Stimulated activated CD4-positive, alpha-beta T cell treated with anti-CD3 and anti-CD28 coated beads, Interleukin-2, amount 100 ng/mL, for 24 hours (primary cell): ENCODE measurements at places on chromosomes 3 and 15.

GRCh38 chr3:51538115-51538458 lies 432 bp upstream of the RAD54L2 start:
- DNase-seq = no peak

DNA sequence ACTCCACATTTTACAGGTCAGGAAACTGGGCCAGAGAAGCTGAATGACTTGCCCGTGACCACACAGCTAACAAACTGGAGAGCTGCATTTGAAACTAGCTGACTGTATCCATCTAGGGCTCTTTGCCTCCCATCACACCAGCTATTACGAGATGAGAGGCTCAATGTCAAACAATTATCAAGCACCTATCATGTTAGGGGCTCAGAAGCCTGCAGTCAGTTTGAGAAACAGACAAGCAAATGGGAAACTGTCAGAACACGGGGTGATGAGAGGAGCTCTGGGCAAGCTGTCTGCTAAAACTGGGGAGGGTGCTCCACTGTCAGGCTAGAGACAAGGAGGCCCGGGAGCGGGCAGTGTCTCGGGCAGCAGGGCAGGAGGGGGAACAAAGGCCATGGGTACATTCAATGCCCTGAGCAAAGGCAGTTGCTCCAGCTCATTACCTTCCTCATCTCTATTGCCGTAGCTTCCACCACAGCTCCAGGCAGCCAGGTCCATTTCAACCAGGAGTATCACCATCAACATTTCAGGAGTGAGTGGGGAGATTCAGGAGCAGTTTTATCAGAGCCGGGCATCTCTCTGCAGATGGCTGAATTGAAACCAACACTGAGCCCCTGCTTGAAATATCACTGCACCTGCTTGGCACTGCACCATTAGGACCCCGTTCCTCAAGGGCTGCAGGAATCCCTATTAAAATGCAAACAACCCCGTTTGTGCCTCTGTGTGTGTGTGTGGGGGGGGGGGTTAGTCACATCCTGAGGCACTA lies 122.6 kb downstream of the RAB11A start:
- DNase-seq = no peak

GRCh38 chr3:13193320-13194284 lies 120.4 kb upstream of the IQSEC1 start:
- DNase-seq = no peak

DNA sequence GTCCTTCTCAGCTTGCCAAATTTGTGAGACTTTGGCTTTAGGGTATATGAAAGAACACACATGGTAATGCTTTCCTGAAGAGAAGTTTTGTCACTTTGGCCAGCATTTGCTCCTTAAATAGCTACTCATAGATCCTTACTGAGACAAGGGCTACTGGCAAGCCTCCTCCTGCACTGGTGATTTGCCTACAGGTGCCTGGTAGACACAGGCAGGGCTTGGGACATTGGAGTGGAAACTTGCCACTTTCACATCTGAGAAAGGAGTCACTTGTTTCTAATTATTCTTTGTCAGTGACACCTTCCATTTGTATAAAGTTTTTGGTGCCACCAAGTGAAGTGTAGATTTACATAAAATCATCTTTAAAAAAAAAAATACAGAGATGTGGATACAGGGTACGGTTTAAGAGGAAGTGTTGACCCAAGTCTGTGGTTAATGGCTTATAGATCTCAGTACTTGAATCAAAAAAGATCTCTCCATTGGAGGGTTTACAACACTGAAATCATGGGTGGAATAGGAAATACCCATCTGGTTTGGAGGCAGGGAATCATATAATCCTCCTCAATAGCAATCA lies 132.8 kb upstream of the GADL1 start:
- DNase-seq = no peak

DNA sequence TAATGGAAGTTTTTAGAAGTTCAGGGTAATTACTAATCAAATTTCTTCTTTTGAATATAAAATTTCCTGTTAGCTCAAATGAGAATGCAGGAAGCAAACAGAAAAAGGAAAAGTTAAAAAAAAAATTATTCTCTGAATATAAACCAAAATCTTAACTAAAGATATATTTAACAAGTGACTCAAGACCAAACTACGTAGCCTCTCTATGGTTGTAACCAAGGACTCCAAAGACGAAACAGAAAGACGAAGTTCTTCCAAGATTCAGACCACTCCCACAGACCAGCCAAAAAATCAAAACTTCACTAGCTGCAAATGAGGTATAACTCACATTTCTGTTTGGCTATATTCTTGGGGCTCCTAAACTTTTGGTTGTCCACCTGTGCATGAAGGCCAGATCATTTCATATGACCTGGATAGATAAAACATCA lies 846.5 kb upstream of the ALCAM start:
- DNase-seq = no peak

DNA sequence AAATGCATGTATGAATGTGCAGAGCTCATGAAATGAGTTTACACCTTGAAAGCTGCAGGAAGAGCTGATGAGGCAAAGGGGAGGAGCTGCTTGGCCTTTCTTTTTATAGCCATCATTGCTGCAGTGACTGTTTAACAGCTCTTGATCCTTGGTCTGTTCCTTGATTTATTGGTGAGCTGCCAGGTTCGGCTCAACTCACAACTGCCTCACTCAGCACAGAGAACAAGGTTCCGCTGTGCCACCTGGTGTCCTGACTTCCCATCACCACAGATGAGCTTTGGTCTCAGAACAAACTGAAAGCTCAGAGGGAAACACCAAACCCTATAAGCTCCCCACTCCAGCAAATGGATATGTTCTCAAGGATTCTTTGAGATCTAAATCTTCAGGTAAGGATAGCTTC lies 626.1 kb downstream of the MAGI1 start:
- no peak for DNase-seq

- no peak for DNase-seq
Observed at GRCh38 chr15:32743411-32744140, 25.8 kb downstream of the GREM1 start.

DNA sequence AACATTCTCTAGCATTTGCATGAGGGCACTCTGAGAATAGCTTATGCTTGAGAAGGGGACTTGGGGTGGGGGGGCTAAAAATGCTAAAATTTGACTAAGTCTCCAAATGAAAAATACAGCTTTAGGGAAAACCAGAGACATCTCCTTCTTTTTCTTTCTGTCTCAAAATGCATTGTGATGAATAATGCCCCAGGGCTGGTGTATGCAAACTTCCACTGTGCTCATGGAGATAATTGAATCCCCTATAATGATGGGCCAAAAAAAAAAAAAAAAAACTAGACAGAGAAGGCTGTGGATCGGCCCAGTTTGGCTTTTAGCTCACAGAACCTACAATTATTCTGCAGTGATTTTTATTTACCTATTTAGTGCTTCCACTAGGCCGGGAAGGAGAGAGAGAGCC lies 147.9 kb upstream of the RORA start:
- no peak for DNase-seq

- peak; percentile 71 for DNase-seq
Observed at GRCh38 chr3:169668957-169669741, 5.6 kb upstream of the MECOM start.

DNA sequence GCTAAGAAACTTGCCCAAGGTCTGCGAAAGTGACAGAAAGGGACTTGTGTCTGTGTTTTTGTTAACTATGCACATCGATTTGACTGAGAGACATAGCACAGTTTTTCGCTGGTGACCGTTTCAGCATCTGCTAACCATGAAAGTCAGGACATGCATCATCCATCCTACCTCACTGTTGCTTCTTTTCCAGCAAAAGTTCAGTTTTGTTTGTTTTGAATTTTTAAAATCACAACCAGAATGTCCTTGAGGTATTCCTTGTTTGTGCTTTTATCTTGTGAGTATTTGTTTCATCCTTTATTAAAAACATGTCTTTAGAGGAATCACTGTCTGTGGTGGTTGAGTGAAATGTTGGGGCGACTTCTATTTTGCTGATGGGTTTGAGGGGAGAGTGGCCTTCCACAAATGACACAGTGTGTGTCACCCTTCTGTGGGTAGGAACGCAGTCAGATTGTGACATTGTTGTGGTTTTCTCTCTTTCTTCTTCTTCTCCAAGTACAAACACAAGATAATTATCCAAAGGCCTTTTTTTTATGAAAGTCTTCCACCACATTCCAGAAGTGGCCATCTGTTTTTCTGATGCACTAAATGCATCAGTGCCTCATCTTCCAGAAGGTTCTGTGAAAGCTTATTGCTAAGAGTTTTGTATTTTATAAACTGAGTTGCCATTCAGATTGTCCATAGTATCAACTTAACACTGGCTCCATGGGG lies 214.4 kb upstream of the NR2E3 start:
- DNase-seq = no peak

- no peak for DNase-seq
Observed at GRCh38 chr3:1734494-1735122, 364.1 kb upstream of the CNTN4 start.

GRCh38 chr3:33030246-33030645 lies 66.7 kb downstream of the GLB1 start:
- DNase-seq = no peak

GRCh38 chr3:194465246-194465645 lies 21.6 kb downstream of the ATP13A3 start:
- DNase-seq = no peak

GRCh38 chr3:66922058-66922457 lies 76.0 kb upstream of the KBTBD8 start:
- no peak for DNase-seq

GRCh38 chr3:46923559-46924350 lies 46.2 kb downstream of the PTH1R start:
- DNase-seq = peak; percentile 42

DNA sequence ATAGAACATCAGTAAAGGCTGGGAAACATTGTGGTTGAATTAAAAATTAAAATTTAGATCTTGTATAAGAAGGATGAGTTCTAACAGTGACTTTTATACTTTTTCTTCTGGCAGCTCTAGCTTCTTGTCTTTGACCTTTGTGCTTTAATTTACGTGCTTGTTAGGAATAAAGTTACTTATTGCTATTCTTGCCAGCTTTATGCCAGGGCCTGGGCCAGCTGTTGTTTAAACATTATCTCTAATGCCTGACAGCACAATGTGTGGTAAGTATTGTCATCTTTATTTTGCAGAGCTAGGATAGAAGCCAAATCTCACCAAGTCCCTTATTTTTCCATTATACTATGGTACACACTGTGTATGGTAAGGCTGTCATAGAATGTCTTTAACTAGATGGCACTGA lies 766.7 kb upstream of the GOLIM4 start:
- no peak for DNase-seq

GRCh38 chr3:184306341-184306972 lies 7.4 kb downstream of the PSMD2 start:
- no peak for DNase-seq

- DNase-seq = no peak
Observed at GRCh38 chr3:52237006-52237656, 1.8 kb downstream of the TWF2 start.

DNA sequence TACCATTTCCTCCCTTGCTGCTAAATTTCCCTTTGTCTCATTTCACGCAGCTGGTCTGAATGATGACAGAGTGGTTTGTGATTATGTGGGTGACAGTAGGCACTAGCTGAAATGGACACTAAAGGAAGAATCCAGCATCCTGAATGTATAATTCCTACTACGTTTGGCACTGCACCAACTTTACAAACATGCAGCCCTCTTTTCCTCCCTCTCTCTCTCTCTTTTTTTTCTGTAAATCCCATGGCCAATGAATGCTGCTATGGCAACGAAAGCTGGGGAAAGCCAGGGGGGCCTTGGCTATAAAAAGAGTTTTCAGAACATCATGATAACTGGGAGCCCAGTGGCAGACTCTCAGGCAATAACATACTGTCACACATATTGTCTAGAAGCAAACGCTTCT lies 367.2 kb upstream of the AGTR1 start:
- no peak for DNase-seq

- DNase-seq = no peak
Observed at GRCh38 chr3:48475188-48475587, 28.7 kb downstream of the ATRIP start.

DNA sequence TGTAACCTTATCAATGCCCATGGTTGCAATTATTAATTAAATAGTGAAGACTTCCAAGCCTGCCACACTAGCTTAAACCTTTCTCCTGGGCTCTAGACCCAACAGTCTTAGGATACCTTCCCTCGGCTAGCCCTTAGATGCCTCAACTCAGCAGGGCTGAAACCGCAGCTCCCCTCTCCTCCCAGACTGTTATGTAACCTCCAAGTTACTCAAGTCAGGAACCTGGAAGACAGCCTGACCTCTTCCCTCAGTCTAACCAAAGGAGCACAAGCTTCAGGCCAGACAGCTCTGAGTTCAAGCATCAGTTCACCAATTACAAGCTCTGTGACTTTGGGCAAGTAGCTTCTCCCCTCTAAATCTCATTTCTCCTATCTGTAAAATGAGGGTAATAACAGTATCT lies 70.5 kb upstream of the HACD2 start:
- no peak for DNase-seq

GRCh38 chr15:50905055-50905454 lies 3.4 kb upstream of the AP4E1 start:
- no peak for DNase-seq

- DNase-seq = no peak
Observed at GRCh38 chr3:197798863-197799262, 7.8 kb downstream of the LRCH3 start.

GRCh38 chr3:148512648-148513047 lies 185.1 kb upstream of the AGTR1 start:
- no peak for DNase-seq

- no peak for DNase-seq
Observed at GRCh38 chr3:189222927-189223636, 51.3 kb downstream of the TPRG1 start.

DNA sequence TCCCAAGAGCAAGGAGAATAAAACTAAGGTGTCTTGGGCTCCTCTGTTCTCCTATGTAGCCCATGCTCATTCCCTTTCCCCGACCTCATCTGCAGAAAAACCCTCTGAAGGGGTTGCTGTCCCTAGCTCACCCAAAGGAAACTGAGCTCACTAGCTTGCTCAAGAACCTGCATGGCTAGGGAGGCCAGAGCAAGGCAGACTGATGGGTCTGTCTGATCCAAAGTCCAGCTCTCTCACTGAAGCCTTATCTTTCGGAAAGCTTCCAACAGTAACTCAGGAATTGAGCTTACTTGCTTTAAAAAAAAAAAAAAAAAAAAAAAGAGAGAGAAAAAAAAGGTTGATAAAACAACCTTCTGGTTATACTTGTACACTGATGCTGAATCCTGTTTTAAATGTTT lies 141.4 kb upstream of the TOPAZ1 start:
- DNase-seq = no peak

DNA sequence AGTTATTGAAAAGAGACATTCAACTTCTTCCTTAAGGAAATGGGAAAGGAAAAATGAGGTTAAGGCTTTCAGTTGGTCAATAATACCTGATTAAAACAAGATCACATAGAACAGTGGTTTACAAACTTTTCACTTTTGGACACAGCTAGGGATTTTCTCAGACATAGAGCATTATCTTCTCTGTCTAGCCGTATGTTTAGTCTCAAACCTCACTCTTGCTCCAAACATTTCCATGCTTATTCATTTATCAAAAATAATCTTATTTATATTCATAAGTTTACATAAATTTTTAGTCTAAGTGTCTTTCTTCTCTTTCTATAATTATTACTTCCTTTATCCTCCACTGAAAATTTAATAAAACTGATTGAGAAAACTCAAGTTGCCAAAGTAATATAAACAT lies 114.2 kb upstream of the AZI2 start:
- no peak for DNase-seq

- no peak for DNase-seq
Observed at GRCh38 chr3:190180268-190180667, 59.6 kb upstream of the P3H2 start.
